ENCODE measurements at places on chromosomes 12 and 14.

DNA sequence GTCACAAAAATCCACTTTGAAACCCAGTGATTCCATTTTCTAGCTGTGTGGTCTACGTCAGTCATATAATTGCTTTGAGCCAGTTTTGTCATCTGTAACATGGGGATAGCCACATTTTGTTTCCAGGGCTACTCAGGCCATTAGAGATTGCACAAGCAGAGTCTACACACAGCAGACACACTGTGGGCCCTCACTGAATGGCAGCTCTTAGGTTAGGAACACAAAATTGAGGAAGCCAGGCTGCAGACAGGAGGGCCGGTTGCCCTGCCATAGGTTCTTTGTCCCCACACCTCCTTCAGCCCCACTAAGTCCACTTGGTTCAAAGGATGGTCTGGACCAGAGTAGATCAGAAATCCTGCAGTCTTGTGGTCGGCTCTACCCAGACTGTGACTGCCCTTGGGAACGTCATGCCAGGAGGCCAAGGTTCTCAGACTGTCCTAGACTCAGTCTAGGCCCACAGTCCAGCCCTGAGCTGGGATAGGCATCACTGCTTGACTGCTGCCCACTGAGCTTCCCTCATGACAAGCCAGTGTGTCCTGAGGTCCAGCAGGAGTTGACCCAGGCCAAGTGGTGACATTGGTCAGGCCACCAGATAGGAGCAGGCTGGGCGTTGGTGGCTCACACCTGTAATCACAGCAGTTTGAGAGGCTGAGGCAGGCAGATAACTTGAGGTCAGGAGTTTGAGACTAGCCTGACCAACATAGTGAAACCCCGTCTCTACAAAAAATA is 3.8 kb upstream of the MYH7 start:
- DNase-seq: no peak

GRCh38 chr12:69468237-69469026 is 1.8 kb upstream of the FRS2 start:
- DNase-seq: no peak

DNA sequence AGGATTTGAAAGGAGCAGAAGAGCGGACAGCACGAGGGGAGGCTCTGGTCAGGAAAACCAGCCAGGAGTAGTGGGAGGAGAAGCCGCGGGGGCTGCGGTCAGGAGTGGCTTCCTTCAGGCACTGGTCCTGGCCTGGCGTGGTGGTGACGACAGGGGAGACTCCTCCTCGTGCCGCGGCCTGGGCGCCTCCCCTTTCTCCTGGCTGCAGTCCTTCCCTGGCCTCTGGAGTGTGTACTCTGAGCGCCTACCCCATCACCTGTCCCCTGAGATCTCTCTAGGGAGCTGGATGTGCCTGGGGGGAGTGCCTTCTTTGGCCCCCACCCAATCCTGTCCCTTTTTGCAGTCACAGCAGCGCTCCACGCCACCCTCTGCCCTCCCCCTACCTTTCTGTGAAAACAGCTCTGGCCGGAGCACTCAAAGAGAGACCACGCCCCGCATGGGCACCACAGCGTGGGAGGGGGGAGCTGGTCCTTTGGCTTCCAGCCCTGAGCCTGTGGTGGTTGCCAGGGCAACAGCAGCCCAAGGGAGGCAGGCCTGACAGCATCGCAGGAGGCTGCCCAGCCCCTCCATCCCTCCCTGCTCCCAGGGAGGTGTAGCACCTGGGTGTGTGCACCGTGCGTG is 125.9 kb downstream of the CALM1 start:
- DNase-seq: no peak

DNA sequence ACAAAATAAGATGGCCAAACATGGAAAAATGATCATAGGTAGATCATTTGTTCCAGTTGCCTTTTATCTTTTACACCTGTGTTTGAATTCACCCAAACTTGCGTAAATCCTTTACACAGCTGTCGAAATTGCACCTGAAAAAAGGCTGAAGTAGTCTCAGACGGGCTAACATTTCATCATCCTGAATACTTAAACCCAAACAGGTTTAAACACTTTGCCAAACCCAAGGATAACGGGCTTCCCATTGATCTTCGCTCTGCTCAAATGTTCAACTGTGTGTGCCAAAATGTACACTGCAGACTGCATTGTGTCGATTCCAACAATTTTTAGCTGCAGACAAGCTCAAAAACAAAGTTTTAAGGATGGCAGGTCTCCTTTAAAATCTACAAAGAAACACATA is 288.7 kb upstream of the DDHD1 start:
- DNase-seq: no peak

- no peak for DNase-seq
These were observed 386.9 kb downstream of the ZFP36L1 start for GRCh38 chr14:68405961-68406360.

- DNase-seq: no peak
These were observed 21.0 kb upstream of the SERPINA4 start for GRCh38 chr14:94540031-94540794.

DNA sequence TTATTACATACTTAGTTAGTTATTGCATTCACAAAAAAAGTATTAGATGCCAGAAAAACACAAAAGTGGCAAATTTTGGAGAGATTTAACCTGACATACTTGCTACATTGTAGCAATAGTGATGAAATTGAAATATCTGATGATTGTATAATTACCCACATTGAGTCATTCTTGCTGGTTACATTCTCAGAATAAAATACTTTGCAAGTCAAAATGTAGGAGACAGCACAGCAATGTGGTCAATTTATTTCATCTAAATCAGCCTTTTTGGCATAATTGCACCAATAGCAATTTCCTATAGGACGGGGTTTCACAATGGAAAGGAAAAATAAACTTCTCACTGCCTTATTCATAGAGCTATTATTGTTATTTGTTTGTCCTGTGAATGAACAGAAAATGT is 125.0 kb upstream of the ETV6 start:
- no peak for DNase-seq

GRCh38 chr12:3274664-3275063 is 197.5 kb downstream of the TSPAN9 start:
- no peak for DNase-seq

GRCh38 chr14:74641601-74642391 is 29.8 kb upstream of the LTBP2 start:
- DNase-seq: no peak

GRCh38 chr14:105087963-105088811 is 23.0 kb upstream of the GPR132 start:
- no peak for DNase-seq

- DNase-seq: no peak
These were observed 77.9 kb upstream of the AVPR1A start for GRCh38 chr12:63228853-63229252.

GRCh38 chr12:122022393-122023338 is 982 bp downstream of the BCL7A start:
- DNase-seq: no peak

GRCh38 chr12:59070322-59070933 is 150.1 kb upstream of the LRIG3 start:
- no peak for DNase-seq

DNA sequence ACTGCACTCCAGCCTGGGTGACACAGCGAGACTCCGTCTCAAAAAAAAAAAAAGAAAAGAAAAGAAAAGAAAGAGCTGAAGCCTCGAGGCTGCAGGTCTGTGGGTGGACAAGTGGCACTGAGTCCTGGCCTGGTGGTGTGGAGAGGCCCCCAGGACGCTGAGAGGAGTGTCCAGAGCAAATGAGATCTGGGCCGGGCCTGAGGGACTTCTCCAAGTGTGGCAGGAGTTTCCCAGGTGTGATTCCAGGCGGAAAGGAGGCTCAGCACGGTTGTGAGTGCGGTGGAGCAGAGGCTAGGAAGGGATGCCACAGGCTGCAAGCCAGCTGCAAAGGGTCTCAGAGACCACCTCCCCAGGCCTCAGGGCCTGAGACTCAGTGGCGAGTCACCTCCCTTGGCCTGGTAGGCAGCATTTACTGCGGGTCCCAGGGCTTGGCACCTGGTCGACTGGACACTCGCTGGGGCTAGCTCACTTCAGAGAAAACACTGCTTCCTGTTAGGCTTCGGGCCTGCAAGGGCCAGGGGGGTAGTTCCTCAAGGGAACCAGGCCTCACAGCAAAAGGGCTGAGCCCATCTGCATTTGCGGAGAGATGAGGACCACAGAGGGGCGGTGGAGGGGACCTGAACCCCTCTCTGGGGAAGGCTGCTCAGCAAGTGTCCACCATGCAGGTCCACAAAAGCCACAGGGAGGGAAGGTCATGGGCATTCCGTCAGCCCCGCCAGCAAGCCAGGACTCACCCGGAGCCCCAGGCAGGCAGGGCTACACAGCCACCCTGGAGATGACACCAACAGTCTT is 11.7 kb downstream of the TTC7B start:
- DNase-seq: no peak

DNA sequence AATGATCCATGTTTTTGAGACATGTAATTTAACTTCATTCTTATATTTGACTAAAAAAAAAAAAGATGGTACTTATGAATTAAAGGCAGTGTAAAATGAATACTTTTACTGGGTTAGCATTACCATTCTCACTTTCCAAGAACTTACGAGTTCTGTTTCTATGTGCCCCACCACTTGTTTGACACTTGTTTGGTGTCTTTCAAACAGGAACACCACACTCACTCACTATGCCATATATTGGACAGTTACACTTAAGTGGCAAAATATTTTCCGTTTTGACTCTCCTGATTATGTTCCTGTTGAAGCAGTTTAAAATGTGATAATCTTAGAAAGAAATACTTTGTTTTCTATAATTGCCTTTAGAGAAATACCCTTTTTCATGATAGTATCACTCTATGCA is 56.6 kb upstream of the ATXN7L3B start:
- no peak for DNase-seq

DNA sequence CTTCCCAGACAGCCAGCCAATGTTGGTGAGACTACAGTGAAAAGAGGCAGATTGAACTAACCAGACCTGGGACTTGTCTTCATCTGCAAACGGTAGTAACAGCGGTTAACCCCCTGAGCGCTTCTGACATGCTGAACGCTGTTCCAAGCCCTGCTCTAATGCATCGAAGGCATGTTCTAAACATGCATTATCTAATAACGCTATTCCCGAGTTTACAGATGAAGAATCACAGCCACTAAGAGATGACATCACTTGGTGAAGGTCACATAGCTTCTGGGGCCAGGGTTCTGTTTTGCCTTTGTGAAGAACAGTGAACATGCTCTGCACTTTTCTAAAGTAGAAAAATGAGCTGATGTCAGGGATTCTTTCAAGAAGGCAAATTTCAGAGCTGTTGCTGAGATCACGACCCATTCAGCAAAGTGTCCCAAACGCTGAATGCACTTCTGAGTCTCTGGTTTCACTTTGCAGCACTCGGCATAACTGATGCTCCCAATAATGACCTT is 56.0 kb downstream of the FOS start:
- DNase-seq: no peak

DNA sequence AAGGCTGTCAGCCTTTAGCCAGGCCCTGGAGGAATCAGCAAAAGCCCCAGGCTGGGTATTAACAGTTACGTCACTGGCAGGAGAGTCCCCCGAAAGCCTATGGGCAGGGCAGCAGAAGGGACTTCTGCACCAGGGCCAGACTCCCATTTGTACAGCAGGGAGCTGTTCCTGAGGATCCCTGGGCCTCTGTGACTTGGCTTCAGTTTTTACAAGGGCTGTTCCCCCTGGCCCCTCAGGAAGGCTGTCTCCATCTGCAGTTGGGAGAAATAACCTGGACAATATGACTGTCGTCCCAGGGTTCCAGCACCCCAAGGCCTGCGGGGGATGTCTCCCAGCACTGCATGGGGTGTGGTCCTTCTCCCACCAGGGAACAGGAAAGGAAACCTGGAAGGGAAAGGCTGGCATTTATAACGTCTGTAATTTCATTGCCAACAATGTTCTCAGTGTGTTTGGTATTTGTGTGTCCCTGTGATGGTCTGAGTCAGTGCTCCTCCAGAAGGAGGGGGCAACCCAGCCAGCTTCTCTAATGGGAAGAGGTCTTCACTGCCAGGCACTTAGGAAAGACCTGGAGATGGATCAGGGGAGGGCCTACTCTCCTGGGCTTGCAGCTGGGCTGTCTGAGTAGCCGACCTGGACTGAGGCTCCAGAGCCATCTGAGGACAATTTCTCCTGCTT is 42.4 kb downstream of the ERH start:
- DNase-seq: peak; percentile 44

GRCh38 chr12:13223179-13223804 is 26.8 kb downstream of the EMP1 start:
- peak; percentile 78 for DNase-seq

- DNase-seq: no peak
These were observed 4.8 kb downstream of the COPZ1 start for GRCh38 chr12:54329759-54330158.

DNA sequence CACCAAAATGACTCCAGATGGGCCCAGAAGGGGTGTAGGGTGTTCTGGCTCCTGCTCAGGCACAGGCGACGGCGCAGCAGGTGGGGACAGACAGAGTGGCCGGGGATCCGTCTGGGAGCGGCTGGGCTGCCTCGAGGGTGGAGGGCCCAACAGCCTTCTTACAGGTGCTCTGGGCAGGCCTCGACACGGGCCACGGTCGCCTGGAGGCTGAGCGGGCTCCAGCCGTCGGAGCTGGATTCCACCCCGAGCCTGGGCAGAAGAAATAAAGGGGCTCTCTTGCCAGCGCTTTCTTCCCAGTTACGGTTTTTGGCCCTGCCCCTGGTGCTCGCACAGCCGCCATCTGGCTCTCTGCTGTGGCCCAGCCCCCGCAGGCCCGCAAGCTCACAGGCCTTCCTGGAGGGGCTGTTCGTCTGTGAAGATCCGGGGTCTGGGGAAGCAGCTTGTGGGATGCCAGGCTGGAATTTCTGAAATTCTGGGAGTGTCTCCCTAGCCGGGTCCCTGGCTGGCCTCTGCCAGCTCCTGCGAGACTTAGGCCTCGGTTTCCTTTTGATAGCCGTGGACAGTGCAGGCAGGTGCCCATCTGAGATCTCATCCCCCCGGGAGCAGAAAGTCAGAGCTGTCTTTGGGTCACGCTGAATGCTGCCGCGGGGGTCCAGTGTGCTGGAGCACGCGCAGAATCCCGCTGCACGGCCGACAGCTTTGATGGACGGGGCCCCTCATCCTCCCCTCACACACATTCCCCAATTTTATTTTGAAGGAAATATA is 122.7 kb downstream of the PAPOLA start:
- DNase-seq: no peak

GRCh38 chr14:104576232-104576969 is 3.2 kb upstream of the C14orf180 start:
- no peak for DNase-seq

DNA sequence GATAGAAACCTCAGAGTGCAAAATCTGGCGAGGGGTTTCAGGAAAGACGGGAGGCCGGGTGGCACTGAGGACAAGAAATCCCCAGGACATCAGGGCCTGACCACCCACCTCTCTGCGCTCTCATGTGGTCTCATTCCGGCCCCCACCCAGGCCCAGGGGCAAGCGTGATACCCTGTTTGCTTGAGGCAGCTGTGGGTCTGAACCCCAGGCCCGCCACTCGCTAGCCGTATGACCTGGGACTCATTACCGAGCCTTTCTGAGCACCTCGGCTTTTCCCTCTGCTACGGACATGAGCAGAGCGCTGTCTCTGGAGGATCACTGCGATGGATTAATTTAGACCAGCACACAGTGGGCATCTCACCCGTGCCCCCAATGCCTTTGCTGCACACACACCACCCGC is 25.5 kb upstream of the BCDIN3D start:
- DNase-seq: no peak
